ENCODE measurements at places on chromosomes 1 and 21.
A peak's percentile ranks its signal among the peaks of the same experiment; 100 is the strongest.

DNA sequence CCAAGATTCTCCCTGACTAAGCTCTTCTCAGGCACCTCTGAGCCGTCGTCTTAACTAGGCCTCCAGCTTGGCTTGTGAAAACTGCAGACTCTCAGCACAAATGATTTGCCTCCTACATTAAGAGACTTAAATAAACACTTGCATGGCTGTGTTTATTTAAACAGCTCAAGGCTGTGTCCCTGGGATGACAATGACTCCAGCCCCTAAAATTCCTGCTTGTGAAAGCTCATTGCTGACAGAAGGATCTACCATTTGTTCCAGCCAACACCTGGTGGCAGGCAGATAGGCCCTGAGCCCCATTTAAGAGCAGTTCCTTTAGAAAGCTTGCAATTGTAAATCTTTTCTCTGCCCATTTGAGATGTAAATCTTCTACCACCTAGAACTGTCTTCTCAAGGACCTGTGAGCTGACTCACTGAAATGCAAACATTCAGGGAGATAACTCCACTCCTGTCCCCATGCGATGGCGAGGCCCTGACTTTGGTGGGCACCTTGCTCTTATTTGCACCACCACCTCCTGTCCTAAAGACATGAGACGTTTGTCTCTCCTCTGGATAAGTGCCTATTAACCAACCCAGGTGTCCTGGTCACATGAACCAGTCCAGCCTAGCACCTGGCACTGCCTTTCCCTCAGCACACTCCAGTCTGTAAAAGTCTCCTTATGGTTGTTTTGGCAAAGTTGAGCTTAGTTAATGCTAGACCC is 15.1 kb upstream of the PCP4 start:
- DNase-seq, result no peak

DNA sequence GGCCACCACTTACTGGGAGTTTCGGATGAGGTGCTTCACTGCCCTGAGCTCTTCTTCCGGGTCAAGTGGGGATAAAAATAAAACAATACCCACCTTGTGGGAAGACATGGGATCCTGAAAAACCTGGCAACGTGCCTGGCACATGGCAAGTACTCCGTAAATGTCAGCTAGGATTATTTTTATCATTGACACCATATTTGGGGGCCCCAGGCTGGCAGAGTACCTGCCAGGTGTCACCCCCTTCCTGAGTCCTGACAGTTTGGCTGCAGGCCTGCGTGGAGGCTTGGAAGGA is 9.2 kb upstream of the EPHA2 start:
- DNase-seq, result no peak

DNA sequence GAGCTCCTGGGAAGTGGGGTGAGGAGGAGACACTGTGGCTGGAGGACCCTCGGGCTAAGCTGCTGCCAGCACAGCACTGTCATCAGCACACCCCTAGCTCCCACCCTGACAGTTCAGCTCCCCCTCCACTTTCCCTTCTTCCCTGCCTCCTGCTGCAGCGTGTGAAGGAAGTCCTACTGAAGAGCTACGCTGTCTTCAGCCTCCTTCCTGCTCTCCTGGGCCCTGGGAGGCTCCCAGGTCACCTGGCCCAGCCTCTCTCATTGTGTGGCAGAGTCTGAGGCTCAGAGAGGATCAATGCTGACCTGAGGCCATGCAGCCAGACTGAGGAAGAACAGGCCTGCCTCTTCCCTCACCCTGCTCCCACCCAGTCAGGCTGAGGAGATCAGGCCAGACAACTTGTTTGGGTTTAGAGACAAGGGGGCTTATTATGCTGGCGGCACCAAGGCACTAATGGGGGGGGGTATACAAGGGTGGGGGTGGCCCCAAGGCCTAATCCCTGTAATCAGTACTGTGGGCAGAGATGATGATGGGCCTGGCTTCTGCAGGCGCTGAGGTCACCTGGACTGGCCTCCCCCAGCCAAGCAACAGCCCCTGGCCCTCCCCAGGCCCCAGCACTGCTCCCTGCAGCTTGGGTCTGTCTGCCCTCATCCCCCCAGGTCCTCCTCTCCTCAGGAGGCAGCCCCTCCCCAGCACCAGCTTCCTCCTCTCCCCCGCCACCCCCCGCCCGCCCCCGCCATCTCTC is 9.1 kb downstream of the NES start:
- no peak for DNase-seq

- DNase-seq, result peak; percentile 80
Observed at GRCh38 chr21:43865540-43866259, 677 bp downstream of the AGPAT3 start.

GRCh38 chr1:235357485-235358373 is 9.5 kb upstream of the TBCE start:
- no peak for DNase-seq

DNA sequence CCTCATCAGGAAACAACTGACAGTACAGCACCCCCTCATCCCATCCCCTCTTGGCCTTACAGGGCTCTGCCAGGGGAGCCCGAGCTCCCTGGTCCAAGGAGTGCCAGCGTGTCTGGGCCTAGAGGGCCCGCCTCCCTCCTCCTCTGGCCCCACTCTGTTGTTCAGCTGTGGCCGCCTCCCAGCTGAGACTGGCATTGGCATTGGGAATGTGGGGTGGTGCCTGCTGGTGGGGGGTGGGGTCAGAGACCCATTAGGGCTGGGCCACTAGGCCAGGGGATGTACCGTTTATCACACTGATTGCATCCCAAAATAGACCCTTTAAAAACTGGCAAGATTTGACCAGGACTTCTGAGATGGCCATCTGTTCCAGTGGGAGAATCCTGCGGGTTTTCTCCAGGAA is 1.4 kb downstream of the LDLRAP1 start:
- DNase-seq, result peak; percentile 63

DNA sequence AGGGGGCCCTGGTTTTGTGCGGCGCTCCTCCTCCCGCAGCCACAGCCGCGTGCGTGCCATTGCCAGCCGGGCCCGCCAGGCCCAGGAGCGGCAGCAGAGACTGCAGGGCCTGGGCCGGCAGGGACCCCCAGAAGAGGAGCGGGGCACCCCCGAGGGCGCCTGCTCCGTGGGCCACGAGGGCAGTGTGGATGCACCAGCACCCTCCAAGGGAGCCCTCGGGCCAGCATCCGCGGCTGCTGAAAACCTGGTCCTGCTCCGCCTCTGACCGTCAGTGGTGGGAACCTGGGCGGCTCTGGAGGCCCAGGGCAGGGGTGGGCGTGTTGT is 21.5 kb downstream of the PANK4 start:
- no peak for DNase-seq

GRCh38 chr1:17232759-17233661 is 15.9 kb upstream of the PADI3 start:
- DNase-seq, result peak; percentile 74

- no peak for DNase-seq
Observed at GRCh38 chr1:65198096-65198495, 50.1 kb downstream of the AK4 start.

DNA sequence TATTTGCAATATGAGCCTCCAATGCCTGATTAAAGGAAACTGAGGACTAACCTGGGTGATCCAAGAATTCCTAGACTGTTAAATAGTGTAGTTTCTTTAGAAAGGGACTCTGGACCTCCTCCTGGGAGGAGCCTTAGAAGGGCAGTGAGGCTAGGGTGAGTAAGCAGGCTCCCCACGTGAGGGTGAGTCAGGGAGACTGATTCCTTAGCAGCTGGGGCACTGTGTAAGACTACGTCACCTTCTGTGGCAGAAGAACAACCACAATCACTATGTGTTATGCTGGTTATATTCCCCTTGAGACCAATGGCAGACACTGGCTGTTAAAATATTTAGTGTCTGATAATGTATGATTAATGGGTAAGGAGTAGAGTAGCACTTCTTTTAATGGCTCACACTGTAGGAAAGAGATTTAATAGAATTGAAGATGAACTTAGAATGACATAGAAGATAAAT is 53.3 kb upstream of the SYT14 start:
- peak; percentile 96 for DNase-seq

- no peak for DNase-seq
Observed at GRCh38 chr21:25911730-25912401, 177.1 kb downstream of the GABPA start.

DNA sequence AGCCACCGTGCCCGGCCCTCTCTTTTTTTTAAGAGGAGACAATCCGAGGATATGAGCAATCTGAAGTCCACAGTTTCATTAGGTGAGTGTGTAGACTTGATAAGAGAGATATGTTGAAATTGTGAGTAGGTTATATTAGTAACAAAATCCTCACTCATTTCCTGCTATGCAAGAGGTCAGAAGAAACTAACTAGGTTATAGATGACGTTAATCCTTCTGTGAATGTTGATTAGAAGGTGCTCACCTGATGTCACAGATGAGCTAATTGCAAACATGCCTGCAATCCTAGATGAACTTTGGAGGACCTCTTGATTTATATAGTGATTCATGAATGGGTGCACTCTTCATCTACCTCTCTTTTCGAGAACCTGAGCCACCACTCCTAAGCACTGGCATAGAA is 29.3 kb downstream of the NTMT2 start:
- DNase-seq, result no peak

DNA sequence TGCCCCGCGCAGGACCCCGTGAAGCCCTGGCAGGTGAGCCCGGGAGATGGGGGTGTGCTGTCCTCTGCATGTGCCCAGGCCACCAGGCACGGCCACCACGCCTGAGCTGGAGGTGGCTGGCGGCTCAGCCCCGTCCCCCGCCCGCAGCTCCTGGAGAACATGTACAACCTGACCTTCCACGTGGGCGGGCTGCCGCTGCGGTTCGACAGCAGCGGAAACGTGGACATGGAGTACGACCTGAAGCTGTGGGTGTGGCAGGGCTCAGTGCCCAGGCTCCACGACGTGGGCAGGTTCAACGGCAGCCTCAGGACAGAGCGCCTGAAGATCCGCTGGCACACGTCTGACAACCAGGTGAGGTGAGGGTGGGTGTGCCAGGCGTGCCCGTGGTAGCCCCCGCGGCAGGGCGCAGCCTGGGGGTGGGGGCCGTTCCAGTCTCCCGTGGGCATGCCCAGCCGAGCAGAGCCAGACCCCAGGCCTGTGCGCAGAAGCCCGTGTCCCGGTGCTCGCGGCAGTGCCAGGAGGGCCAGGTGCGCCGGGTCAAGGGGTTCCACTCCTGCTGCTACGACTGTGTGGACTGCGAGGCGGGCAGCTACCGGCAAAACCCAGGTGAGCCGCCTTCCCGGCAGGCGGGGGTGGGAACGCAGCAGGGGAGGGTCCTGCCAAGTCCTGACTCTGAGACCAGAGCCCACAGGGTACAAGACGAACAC is 1.8 kb downstream of the TAS1R3 start:
- no peak for DNase-seq

DNA sequence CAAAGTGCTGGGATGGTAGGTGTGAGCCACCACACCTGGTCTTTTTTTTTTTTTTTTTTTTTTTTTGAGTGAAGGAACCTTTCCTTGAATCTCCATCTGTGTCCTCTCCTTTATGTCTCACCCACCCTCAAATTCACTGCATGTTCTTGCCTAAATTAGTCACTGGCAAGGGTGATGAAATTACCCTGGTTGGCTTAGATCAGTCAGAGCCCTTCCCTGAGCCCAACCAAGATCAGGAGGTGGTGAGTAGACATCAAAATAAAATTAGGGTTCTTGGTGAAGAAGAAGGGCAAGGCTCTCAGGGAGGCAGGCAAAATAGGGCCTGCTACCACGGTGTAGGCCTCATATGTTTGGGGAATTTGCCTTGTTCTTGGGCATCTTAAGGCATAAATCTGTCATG is 5.3 kb upstream of the TNN start:
- no peak for DNase-seq

DNA sequence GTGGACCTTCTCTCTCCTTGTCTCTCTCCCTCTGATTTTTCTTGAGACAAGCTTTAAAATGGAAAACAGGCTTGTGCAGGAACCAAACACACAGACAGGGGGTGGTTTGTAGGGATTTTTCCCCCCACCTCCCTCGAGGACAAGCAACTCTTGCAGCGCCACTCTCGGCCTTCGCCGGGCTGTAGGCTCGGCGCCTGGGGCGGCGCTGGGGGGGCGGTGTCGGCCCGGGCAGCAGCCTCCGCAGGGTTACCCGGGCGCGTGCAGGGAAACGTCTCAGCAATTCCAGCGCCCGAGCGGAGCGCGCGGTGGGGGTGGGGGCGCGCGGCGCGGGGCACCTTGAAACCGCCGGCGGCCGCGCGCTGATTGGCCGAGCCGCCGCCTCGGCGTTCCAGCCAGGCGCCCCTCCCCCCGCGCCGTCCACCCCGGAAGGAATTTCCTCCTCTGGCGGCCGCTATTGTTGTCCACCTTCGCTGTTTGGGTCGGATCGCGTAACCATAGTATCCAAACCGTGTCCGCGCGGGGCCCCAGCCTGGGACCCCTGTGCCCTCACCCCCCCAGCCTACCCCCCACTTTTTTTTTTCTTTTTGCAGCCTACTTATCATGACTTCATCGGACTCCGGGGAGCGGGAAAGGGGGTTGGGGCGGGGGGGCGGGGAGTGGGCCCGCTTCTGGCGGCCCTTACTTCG is 59.8 kb upstream of the ACOT11 start:
- DNase-seq, result peak; percentile 97

- no peak for DNase-seq
Observed at GRCh38 chr1:201489643-201490261, 17.2 kb downstream of the CSRP1 start.

- no peak for DNase-seq
Observed at GRCh38 chr1:47024141-47024801, 802 bp downstream of the CYP4X1 start.

DNA sequence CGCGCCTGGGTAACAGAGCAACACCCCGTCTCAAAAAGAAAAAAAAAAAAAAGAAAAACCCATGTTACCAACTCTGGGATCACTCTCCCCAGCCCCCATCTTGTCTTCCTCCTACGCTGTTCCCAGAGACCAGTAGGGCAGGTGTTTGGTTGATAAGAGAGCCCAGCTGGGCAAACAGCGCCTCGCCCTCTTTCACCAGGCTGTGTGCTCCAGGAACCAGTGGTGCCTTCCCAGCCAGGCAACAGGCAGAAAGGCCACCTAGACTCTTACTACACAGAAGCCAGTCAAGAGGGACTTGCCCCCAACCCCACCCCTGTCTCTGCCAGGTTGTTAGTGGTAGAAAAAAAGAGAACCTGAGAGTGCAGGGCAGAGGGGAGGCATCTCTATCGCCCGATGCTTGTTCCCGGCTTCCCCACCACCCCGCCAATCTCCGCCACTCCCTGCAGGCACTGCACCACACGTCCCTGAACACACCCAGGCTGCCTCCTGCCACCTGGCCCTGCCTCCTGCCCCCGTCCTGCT is 14.0 kb upstream of the CTRC start:
- no peak for DNase-seq

DNA sequence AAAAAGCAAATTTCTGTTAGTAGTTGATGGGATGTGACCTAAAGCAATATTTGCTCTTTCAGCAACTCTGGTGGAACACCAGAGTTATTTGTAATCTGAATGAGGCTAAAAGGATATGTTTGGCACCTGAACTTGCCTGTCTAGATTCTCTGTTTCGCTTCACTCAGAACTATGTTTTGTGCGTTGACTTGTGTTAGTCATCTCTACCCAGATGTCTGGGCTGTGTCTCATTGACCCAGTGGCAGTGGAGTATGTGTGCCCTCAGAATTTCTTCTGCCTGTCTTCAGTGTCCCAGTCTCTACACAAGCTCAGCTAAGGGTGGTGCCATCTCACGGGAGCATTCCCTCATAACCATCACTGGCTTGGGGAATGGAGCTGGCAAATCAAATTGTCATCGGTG is 13.9 kb downstream of the KCNK1 start:
- no peak for DNase-seq

GRCh38 chr1:13708380-13708982 is 8.5 kb downstream of the PRDM2 start:
- no peak for DNase-seq

GRCh38 chr1:182752077-182752988 is 37.2 kb upstream of the NPL start:
- no peak for DNase-seq

GRCh38 chr1:220682901-220683576 is 7.1 kb upstream of the C1orf115 start:
- DNase-seq, result no peak

GRCh38 chr1:160261556-160261892 is 825 bp downstream of the DCAF8 start:
- DNase-seq, result peak; percentile 78

- DNase-seq, result peak; percentile 99
Observed at GRCh38 chr1:61077676-61078541, 4.5 kb upstream of the NFIA start.
